Activated CD8-positive, alpha-beta memory T cell treated with anti-CD3 and anti-CD28 coated beads for 1 hour (primary cell): ENCODE measurements at places on chromosomes 3 and 15.

DNA sequence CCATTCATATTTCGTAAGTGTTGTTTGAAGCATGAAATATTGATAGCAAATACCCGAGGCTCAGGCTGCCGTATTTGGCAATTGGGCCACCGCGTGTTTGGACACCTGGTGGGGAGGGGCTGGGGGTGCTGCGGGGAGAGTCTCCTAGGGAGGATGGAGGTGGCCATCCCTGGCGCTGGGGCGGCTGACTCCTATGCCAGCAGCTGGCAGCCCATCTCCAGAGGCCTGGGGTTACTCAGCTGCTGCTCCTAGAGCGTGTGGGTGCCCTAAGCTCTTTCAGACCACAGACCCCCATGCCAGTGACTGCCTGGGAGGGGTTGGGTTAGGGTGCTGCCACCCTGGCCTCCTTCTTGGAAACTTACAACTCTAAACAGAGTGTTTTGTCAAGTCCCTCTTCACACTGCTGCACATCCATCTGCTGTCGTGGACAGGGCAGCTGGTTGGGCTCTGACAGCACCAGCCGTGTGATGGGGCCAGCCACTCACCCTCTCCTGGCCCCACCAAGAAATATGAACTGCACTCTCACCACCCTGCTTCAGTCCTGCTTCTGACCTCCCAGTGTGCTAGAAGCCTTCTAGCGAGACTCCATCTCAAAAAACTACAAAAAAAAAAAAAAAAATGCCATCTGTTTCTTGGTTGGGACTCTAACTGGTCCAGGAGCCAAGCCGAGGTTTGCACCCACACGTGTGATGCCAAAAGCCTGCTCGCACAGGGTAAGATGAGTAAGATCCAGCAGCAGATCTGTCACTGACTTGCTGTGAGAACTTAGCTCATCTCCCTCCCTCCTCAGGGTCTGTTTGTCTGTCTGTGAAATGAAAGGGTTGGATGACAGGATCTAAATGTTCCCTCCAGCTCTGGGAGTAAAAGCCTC, 156.2 kb downstream of the MEGF11 start:
- DNase-seq = no peak

GRCh38 chr3:131231710-131232389, 149.7 kb upstream of the NUDT16 start:
- no peak for DNase-seq

DNA sequence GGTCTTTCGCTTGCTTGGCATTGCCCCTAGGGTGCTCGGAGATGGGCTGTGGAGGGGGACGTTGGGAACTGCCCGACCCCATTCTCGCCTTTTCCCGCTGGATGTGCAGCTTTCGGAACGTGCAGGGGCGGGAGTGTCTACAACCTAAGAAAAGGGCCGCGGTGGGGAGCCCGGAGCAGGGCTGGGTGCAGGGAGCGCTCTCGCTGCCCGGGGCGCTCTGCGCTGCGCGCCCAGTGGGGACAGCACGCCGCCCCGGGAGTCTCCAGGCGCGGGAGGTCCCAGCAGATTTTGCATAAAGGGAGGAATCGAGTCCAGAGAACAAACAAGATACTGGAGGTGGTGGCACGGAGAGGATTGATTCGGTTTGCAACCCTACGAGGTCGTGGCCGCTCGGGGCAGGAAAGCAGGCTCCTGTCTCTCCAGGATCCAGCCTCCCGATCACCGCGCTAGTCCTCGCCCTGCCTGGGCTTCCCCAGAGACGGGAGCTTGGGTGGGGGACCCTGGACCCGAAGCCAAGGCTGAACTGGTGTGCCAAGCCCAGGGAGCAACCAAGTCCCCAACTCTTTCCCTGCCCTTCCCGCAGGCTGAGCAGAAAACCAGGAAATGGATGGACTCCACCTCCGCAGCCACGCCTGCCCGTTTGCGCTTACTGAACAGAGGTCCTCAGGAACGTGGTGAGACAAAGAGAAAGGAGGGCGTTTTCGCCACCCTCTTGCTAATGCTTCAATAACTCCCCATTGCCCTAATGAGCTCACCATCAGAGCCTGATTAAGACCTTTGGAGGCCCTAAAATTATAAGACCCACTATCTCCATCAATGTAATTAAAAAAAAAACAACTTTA, 59.7 kb downstream of the NOX5 start:
- no peak for DNase-seq

- DNase-seq = no peak
These were observed 60.6 kb upstream of the RYK start for GRCh38 chr3:134311265-134311664.
